ENCODE measurements at places on chromosomes 12 and 14.

DNA sequence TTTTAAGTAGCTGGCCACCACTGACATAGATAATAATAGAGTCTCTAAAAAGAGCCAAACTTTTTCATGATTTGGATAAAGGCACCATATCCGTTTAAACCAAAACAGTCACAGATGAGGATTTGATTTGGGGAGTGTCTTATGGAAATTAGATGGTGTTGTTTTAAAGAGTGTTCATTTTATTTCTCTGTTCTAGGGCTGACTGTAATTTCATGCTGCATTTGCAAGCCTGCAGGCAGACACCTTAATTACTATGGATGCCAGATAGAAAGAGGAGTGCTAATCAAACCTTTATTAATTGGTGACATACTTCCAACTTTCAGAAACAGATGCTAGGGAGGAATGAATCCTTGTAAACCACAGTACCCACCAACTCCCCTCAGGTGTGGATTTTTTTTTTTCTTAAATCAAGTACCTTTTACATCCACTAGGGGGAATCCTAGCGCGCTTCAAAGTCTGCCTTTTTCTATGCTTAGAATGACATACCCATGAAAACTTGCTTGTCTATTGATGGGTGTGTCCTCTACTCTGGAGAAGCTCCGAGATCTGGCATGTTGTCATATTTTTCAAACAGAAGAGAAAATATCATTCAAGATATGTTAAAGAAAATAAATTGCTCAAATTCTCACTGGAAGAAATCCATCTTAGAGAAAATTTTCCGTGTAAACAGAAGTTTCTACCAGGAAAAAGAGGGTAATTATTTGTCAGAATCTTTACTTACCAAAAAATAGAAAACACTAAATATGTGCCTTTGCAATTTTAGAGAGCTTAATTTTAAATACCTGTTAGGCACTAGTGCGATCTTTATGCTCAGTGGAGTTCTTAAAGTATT is 14.2 kb upstream of the PLXNC1 start:
- peak; percentile 67 for DNase-seq

GRCh38 chr12:42660968-42661937 is 71.7 kb upstream of the PRICKLE1 start:
- DNase-seq: peak; percentile 4

- no peak for DNase-seq
These were observed 49.8 kb downstream of the CKAP4 start for GRCh38 chr12:106197906-106198623.

- no peak for DNase-seq
These were observed 425.8 kb downstream of the NPAS3 start for GRCh38 chr14:33364466-33364865.

DNA sequence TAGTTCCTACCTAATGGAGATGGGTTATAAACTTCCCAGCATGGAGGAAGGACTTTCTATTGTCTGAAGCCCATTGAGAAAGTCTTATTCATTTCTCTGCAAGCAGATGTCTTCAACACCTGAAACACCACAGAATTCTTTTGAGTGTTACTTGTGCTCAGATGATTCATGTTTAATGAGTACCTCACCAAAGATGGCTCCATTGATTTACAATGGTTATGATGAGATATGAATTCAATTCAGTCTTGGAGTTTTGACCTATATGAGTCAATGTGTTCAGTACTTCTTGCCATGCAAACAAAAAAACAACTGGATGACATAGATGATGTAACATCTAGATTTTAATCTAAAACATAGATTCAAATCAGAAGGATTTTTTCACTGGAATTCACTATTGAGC is 15.4 kb upstream of the PAWR start:
- no peak for DNase-seq

DNA sequence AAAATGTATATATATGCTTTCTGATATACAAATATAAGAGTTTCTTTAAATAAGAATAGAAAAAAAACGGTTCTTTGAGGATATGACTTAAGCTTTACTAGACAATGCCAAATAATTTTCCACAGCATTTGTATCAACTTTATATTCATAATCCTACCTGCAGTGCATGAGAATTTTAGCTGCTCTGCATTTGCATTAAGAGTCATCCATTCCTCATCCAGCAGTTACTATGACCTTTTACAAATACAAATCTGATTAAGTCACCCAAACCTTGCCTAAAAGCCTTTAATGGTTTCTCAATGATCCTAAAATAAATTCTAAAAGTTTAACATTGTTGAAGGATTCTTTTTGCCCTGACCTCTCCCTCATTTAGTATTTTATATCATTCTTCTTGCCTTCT is 116.5 kb downstream of the MGAT4C start:
- DNase-seq: no peak

GRCh38 chr12:129570796-129571400 is 332.9 kb downstream of the TMEM132D start:
- no peak for DNase-seq

DNA sequence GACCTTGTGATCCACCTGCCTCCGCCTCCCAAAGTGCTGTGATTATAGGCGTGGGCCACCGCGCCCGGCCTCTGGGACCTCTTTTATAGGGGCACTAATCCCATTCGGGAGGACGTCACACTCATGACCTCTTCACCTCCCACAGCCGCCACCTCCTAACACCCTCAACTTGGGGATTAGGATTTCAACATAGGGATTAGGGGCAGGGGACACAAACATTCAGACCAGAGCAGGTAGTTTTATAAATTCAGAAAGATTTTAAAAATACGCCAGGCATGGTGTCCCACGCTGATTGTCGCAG is 49.4 kb downstream of the TPCN1 start:
- no peak for DNase-seq

GRCh38 chr14:28756884-28757570 is 9.6 kb upstream of the FOXG1 start:
- DNase-seq: peak; percentile 10

GRCh38 chr12:12466157-12466556 is 96.5 kb downstream of the DUSP16 start:
- DNase-seq: no peak

- no peak for DNase-seq
These were observed 1.4 kb upstream of the PDE3A start for GRCh38 chr12:20366776-20367409.

- no peak for DNase-seq
These were observed 12.8 kb upstream of the PALS1 start for GRCh38 chr14:67228325-67228984.

GRCh38 chr12:50112456-50113218 is 601 bp downstream of the COX14 start:
- DNase-seq: peak; percentile 59

- DNase-seq: no peak
These were observed 80.3 kb downstream of the SRGAP1 start for GRCh38 chr12:63924781-63925180.

DNA sequence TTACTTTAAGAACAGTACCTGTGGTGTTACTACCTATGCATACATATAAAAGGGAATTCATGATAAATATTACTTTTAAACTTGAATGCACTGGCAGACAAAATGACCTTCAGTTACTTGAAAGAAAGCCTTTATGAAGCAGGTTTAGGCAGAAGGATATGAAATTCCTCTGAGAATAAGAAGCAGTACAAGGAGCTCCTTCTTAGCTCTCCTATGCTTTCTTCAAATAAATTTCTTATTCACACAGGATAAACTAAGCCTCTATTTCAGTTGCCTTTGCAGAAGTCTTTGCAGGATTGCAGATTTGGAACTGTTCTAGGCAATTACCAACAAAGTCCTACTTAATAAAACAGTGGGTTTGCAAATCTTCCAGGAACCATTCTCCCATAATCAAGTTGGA is 1.0 kb downstream of the EPYC start:
- DNase-seq: no peak

GRCh38 chr12:93273834-93274564 is 103.7 kb upstream of the NUDT4 start:
- DNase-seq: no peak

- DNase-seq: no peak
These were observed 216.5 kb downstream of the EGLN3 start for GRCh38 chr14:33734387-33734786.

GRCh38 chr12:51393676-51394545 is 2.7 kb upstream of the GALNT6 start:
- DNase-seq: peak; percentile 95

GRCh38 chr14:33280646-33281045 is 342.0 kb downstream of the NPAS3 start:
- no peak for DNase-seq

DNA sequence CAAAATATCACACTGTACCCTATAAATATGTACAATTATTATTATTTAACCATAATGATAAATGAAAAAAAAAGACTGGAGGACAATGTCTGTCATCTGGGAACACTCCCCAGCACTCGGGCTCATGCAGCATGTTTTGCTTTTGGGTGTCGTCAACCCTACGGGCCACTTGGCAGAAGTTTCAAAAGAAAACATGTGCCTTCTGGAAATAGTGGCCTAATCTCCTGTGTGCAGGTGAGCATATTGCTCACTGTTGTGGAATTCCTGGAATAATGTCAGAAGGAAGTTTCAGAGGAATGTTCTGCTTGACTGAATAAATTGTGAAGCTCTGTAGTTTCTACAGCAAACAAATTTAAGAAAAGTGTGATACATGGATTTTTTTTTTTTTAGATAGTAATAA is 298.3 kb downstream of the SSPN start:
- no peak for DNase-seq

GRCh38 chr12:4369548-4369947 is 10.0 kb downstream of the FGF23 start:
- no peak for DNase-seq

DNA sequence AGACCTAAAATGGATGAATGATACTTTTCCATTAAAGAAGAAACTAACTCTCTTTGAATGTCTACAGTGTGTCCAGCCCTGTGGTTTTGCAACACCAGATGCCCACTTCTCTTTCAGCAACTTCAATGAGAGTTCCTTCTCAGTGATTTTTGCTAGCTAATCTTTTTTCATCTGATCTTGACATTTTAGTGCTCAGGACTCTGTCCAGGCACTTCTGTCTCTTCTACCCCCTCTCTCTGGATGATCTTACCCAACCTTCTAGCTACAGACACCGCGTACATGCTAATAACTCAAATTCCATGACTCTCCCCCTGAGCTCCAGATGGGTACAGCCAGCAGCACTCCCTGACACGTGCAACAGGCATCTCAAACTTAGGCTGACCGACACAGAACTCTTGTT is 161.1 kb upstream of the FOXN3 start:
- peak; percentile 64 for DNase-seq

- DNase-seq: peak; percentile 83
These were observed 27.0 kb upstream of the FOXN3 start for GRCh38 chr14:89444044-89444443.

- DNase-seq: no peak
These were observed 299.4 kb upstream of the NOVA1 start for GRCh38 chr14:26897196-26897595.

- DNase-seq: no peak
These were observed 991.2 kb downstream of the FLRT2 start for GRCh38 chr14:86521031-86521730.

DNA sequence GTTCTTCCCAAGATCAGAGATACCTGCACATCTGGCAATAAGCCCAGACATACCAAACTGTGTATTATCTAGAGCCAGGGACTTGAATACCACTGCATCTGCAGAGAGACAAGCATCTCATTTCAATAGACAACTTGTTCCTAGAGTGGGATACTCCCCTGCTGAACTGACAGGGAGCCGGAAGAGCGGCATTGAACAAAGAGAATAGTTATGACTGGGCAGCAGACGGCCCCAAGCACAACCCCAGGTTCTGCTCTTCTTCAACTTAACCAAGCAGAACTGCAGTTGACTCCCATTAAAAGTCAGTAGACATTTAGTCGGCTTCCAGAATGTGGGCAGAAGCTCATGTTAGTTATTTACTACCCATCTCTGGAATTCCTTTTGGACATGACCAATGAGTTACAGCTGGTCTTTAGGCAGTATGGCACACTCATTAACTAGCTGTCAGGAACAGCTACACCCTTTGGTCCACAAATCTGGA is 112.9 kb downstream of the HMGA2 start:
- no peak for DNase-seq

DNA sequence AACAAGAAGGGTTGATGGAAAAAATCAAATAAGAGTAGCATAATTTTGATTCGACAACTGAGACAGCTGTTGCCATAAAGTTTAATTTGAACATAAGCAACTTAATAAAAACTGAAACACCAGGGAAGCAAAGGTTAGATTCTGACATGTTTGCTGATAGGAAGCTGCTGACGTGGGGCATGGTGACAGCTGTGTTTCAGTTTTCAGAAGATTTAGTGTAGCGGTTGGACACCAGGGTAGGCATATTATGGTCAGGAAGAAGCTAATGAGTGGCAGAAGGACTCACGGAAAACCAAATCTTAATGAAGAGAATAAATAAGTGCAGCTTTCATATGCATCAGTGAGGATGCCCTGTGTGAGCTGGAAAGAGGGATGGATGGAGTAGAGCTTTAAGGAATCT is 336.7 kb upstream of the RPL10L start:
- no peak for DNase-seq

DNA sequence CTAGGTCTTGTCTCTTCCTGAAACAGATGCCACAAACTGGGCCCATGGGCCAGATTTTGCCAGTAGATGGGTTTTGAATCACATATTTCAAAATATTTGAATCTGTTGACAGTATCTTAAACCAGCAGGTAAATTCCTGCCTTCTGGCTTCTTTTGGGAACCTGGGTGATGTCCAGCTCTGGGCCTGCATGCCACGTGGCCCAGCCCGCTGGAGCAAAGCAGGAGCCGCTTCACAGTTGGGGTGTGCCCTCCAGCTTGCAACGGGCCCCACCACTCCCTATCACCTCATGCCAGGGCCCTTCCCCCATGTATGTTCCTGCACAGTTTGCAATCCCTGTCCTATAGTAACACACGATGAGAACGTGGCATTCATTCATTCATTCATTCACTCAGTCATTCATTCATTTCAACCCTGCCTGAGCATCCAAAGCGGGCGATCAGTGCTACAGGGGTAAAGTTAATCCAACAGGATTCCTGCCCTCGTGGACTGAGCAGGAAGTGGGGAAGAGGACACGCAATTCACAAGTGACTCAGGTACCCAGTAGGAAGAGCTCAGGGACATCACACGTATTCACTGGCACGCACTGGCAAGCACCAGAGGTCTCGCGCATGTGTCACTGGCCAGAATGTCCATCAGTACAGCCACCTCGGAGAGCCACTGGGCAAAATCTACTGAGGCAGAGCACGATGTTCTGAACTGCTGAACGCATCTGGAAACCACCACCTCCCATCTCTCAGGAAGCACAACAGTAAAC is 27.8 kb downstream of the SCARB1 start:
- no peak for DNase-seq
